ENCODE measurements at places on chromosomes 1 and 21. TPM values are rescaled to one million over a fixed set of nuclear protein-coding genes. Genes with fewer than 3 reads are reported as not detected.

The NUP210L gene
- not detected for total RNA-seq

The ADGRL4 gene
- not detected for total RNA-seq

GRCh38 chr21:38864964-38865363, 59.2 kb downstream of the ETS2 start:
- no peak overlapping the region for H3K4me3 ChIP-seq
- no peaks in the 10 kb centered on the region for H3K36me3 ChIP-seq
- H3K27me3 ChIP-seq = no peaks in the 10 kb centered on the region
- H3K27ac ChIP-seq = no peak overlapping the region

DNA sequence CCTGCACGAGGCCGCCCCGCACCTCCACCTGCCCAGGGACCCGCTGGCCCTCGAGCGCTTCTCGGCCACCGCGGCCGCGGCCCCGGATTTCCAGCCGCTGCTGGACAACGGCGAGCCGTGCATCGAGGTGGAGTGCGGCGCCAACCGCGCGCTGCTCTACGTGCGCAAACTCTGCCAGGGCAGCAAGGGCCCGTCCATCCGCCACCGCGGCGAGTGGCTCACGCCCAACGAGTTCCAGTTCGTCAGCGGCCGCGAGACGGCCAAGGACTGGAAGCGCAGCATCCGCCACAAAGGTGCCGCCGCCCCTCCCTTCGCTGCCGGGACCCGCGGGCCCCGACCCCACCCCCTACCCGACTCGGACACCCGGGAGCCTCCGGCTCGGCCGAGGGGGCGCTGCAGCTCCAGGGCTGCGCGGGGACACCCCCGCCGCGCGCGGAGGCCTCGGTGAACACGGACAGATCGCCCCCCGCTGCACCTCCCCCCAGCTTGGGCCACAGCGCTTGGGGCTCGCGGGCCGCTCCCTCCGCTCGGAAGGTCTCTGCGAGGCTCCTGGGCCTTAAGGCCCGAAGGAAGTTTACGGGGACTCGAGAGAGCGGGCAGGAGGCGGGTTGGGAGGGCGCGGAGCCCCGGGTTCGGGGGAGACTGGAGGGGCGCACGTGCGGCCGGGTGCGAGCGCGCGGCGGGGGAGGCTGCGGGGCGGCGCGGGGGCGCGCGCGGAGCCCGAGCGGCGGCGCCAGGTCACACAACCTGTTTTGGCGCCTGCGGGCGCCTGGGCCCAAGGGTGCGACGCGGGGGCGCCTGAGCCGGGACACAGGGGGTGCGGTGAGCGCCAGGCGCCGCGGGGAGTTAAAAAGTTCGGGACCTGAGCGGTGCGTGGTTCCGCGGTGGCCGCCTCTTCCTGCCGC, 1.2 kb downstream of the SAMD11 start:
- peak overlapping the region; percentile 55 for H3K4me3 ChIP-seq
- DNase-seq = no peak
- H3K27ac ChIP-seq = no peak overlapping the region
- peaks cover 28% of the 10 kb centered on the region for H3K27me3 ChIP-seq
- no peaks in the 10 kb centered on the region for H3K36me3 ChIP-seq

GRCh38 chr1:224528900-224529299, 87.2 kb upstream of the CNIH3 start:
- H3K27me3 ChIP-seq = no peaks in the 10 kb centered on the region
- peaks cover 30% of the 10 kb centered on the region for H3K4me1 ChIP-seq
- no peaks in the 10 kb centered on the region for H3K36me3 ChIP-seq

All from PC-9 (cell line).